ENCODE measurements at places on chromosomes 13 and 19. TPM values are rescaled to one million over a fixed set of nuclear protein-coding genes. Genes with fewer than 3 reads are reported as not detected.

Gene KCNJ14
- total RNA-seq, result 0.35 TPM

Gene LYPD3
- total RNA-seq, result 0.15 TPM

Gene FAM216B
- total RNA-seq, result 4.4 TPM

Gene ZNF253
- total RNA-seq, result 9.6 TPM
